Fibroblast of lung (primary cell): ENCODE measurements at places on chromosomes 6 and 20. TPM values are rescaled to one million over a fixed set of nuclear protein-coding genes. Genes with fewer than 3 reads are reported as not detected.
A peak's percentile ranks its signal among the peaks of the same experiment; 100 is the strongest.

- DNase-seq, result no peak
Observed at GRCh38 chr6:5529015-5529414, 267.7 kb downstream of the FARS2 start.

- DNase-seq, result no peak
Observed at GRCh38 chr6:12012038-12012557, at the start of gene HIVEP1. Gene HIVEP1, plus strand, starts transcription at chr6:12012312. Its CDS starts 3,317 bp downstream, at chr6:12015629.

GRCh38 chr6:150075034-150075421 is 6.1 kb upstream of the ULBP3 start:
- peak; percentile 28 for DNase-seq

DNA sequence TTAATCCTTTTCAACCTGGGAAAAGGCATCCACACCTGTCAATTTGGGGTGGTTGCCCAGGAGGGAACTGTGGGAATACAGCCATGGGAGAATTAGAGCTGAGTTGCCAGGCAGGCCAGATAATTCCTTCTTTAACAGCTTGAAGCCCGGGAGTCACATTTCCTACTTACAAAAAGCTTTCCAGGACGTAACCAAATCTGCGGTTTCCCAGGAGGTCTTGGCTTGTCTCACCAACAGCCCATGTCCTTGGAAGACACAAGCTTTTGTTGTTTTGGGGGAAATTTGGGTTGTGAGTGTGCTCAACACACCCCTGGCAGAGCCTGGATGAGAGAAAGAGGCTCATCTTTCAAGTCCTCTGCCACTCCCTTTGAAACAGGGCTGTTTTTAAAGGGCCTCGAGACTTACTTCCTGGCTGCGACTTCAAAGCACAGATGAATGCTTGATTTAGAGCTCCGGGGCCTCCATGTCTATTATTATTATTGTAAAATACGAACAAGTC is 465.9 kb upstream of the BTBD3 start:
- DNase-seq, result peak; percentile 81

GRCh38 chr6:86765211-86765610 is 172.1 kb upstream of the HTR1E start:
- DNase-seq, result no peak

DNA sequence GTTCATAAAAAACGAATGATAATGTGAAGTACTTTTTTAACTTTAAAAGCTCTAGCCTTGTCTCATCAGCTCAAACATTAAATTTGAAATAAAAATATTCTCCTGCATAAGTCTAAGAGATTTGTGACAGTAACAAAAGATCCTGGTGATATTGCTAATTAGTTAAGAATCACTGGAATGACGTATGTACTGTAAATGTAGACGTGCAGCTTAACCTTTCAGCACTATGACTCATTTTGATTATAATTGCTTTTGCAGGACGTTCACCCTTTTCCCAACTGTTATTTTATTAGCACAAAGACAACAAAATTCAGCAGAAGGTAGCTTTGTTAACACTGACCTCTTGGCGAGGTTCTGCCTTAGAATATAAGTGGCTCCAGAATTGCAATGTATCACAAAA is 68.6 kb downstream of the TENT5A start:
- DNase-seq, result peak; percentile 42

- no peak for DNase-seq
Observed at GRCh38 chr6:37020381-37020780, 14.9 kb downstream of the FGD2 start.

DNA sequence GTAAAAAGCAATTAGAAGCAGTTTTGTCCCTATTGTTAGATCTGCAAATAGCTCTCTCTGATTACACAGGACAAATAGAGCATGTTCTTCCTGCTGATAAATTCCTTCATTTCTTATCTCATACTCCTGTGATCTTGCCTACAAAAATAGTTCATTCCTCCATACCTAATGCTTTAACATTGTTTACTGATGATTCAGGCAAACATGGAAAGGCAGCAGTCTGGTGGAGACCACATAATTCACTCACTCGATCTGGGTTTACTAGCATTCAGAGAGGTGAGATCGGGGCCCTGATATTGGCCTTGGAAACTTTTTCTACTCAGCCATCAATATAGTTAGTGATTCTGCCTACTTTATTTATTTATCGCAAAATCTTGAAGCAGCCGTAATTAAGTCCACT is 20.2 kb downstream of the HLA-DPA1 start:
- DNase-seq, result peak; percentile 14

GRCh38 chr6:127768223-127768622 is 132.6 kb downstream of the THEMIS start:
- no peak for DNase-seq

- no peak for DNase-seq
Observed at GRCh38 chr20:3339571-3339970, 67.9 kb downstream of the DNAAF9 start.

GRCh38 chr20:33391722-33392415 is 9.4 kb downstream of the CDK5RAP1 start:
- no peak for DNase-seq

- DNase-seq, result no peak
Observed at GRCh38 chr6:150672800-150673199, 73.1 kb downstream of the PLEKHG1 start.

DNA sequence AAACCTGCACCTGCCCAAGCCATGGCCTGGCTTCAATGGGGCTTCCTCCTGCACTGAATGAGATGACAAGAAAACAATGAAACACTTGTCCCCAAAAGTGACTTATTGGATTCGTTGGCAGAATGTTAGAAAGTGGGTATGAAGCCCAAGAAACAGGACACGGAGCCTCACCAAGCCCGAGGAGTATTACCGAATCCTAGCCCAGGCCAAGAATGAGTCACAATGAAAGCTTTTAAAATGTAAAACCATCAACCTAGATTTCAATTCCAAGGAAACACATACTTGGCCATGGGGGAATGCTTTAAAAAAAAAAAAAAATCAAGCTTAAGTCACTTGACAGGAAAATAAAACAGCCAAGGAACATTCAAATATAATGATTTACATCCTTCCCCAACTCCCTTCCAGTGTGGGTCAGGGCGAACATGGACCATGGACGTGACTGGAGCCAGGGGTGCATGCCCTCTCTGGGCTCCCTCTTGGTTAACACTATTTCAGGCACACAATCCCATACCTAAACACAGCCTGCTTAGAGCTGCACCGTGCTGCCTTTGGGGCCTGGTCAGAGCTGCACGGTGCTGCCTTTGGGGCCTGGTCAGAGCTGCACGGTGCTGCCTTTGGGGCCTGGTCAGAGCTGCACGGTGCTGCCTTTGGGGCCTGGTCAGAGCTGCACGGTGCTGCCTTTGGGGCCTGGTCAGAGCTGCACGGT is 3.1 kb upstream of the STX16 start:
- DNase-seq, result peak; percentile 78

- peak; percentile 81 for DNase-seq
Observed at GRCh38 chr6:117449549-117450439, 24.1 kb upstream of the ROS1 start.

- DNase-seq, result no peak
Observed at GRCh38 chr6:169240591-169241390, 12.9 kb downstream of the THBS2 start.

GRCh38 chr6:133623621-133624020 is 265.3 kb upstream of the TCF21 start:
- DNase-seq, result no peak

VGLL2 gene
- not detected in 2 replicates for polyA plus RNA-seq

REM1 gene
- polyA plus RNA-seq, result not detected in 2 replicates

PHF3 gene
- polyA plus RNA-seq, result 17.6 and 22.2 TPM in 2 replicates

BAG2 gene
- 21.1 and 27.3 TPM in 2 replicates for polyA plus RNA-seq

SLA2 gene
- polyA plus RNA-seq, result not detected in 2 replicates
